ENCODE measurements at places on chromosomes 12 and 14.

DNA sequence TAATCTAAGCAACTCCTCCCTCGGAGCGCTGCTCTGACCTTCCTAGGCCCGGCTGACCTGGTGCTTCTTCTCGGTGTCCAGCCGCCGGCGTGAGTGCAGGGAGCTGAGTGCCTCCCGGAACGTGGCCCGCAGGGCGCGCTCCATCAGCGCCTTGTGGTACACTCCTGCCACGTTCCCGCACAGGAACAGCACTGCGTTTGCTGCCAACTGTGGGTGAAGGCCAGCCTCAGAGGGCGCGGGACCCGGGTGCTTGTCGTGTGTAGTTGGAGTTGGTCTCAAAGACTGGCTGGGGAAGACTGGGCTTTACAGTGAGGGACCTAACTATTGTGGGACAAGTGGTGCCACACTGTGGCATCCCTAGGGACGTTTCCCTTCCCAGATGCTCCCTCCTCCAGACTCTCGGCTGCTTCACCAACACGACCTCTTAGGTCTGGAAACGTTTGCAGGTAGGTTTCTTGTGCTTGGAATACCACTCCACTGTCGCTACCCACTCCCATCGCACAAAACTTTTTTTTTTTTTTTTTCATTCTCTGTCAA is 3.1 kb downstream of the ADCY4 start:
- DNase-seq, result no peak

DNA sequence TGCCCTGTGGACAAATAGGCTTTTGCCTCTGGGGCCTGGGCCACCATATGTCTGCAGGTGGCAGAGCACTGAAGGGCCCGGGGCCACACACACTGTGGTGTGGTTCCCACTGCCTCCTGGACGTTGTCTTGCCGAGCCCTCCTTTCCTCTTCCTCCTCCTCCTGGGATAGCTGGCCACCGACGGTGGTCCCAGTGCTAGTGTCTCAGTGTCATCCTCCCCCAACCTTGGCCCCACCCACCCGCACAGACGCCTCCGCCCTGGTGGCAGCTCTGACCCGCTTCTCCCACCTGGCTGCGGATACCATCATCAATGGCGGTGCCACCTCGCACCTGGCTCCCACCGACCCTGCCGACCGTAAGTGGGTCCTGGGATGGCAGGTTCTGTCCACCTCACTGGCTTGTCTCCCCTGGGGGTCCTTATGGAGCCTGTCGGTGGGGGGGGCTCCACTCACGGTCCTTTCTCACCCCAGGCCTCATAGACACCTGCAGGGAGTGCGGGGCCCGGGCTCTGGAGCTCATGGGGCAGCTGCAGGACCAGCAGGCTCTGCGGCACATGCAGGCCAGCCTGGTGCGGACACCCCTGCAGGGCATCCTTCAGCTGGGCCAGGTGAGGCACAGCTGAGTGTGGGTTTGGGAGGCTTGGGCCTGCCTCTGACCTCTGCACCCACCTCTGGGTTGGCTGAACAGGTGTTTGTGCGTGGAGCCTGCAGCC is 23.5 kb downstream of the HIP1R start:
- no peak for DNase-seq

- DNase-seq, result no peak
Observed at GRCh38 chr12:105324704-105325103, 5.8 kb upstream of the C12orf75 start.

GRCh38 chr14:59463787-59464485 is 1.2 kb downstream of the GPR135 start:
- peak; percentile 37 for DNase-seq

- DNase-seq, result peak; percentile 24
Observed at GRCh38 chr12:2396448-2396871, 343.7 kb downstream of the CACNA1C start.

GRCh38 chr14:101330416-101331140 is 230.7 kb upstream of the DIO3 start:
- no peak for DNase-seq

GRCh38 chr14:83842547-83842946 is 1687.4 kb upstream of the FLRT2 start:
- DNase-seq, result no peak

DNA sequence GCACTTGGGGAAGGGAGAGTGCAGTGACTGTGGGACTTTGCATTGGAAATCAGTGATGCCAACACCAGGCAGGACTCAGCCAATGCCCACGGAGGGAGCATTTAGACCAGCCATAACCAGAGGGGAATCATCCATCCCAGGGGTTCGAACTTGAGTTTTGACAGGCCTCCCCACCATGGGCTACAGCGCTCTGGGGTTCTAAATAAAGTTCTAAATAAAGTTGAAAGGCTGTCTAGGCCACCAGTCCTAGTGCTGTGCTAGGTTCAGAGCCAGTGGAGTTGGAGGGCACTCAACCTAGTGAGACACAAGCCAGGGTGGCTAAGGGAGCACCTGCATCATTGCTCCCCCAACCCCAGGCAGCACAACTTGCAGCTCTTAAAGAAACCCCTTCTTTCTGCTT is 82.0 kb upstream of the SLC38A4 start:
- DNase-seq, result no peak

- no peak for DNase-seq
Observed at GRCh38 chr12:45565590-45565989, 163.9 kb upstream of the ARID2 start.
